ENCODE measurements at places on chromosomes 3 and 15.

- no peak for DNase-seq
Observed at GRCh38 chr3:53672981-53673380, 173.2 kb downstream of the CHDH start.

- no peak for DNase-seq
Observed at GRCh38 chr3:50336452-50337174, 4.0 kb downstream of the RASSF1 start.

- no peak for DNase-seq
Observed at GRCh38 chr15:39204031-39204430, 376.8 kb upstream of the THBS1 start.

- DNase-seq = no peak
Observed at GRCh38 chr3:17081520-17081919, 196.8 kb downstream of the PLCL2 start.

GRCh38 chr3:161221806-161222600 lies 892 bp downstream of the NMD3 start:
- no peak for DNase-seq

GRCh38 chr3:109685084-109686079 lies 348.0 kb upstream of the DPPA4 start:
- DNase-seq = no peak

- no peak for DNase-seq
Observed at GRCh38 chr3:134054231-134054630, 24.5 kb upstream of the SLCO2A1 start.

GRCh38 chr3:32237670-32238452 lies 619 bp upstream of the CMTM8 start:
- no peak for DNase-seq

DNA sequence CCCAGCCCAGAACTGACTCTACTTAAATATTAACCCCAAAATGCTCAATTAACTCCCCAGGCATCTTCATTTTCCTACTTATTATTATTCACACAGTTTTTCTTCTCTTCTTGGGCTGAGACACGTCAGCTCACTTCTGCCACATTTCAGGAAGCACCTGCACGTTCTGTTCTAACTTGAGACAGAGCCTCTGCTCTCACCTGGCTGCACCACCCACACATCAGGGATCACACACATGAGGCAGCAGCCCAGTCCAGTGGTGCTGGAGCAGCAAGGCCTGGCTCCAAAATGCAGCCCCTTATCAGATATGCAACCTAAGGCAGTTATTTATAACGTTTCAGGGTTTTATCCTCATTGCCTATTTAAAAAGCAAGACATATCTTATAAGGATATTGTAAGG lies 127.5 kb downstream of the OSBPL10 start:
- no peak for DNase-seq

All from stimulated activated CD8-positive, alpha-beta memory T cell treated with anti-CD3 and anti-CD28 coated beads, Interleukin-12 subunit alpha, Interleukin-12 subunit beta, amount 100 ng/mL, for 4 hours (primary cell).